ENCODE measurements at places on chromosomes 7 and 10. TPM values are rescaled to one million over a fixed set of nuclear protein-coding genes. Genes with fewer than 3 reads are reported as not detected.

- no peaks in the 10 kb centered on the region for H3K27me3 ChIP-seq
- no peak overlapping the region for H3K27ac ChIP-seq
- no peak for DNase-seq
- H3K4me3 ChIP-seq = no peak overlapping the region
- H3K4me1 ChIP-seq = no peaks in the 10 kb centered on the region
These were observed 29.9 kb upstream of the HBP1 start for GRCh38 chr7:107138696-107139420.

DNA sequence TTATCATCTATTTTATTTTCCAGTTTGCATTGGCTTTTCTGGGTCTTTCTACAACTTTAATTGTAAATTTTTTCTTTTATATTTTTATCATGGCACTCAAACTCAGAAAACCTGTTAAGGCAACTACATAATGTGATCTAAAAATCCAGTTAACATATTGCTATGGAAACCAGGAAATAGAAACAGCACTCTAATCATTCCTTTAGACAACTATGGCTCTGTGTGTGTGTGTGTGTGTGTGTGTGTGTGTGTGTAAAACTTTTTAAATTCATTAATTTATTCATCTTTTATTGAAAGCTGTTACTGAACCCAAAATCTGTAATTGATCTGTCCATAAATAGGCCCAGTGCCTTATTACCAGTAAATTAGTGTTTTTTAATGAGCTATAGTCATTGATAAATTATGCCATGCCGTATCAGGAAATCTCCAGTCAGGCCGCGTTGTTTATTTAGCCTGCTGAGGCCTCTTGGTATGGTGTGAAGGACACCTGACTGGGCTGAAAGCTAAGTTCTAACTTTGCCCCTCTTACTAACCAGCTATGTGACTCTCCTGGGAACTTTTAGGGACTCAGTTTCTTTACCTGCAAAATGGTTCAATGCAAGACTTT, 1.5 kb upstream of the MET start:
- H3K4me3 ChIP-seq = no peak overlapping the region
- DNase-seq = no peak

DNA sequence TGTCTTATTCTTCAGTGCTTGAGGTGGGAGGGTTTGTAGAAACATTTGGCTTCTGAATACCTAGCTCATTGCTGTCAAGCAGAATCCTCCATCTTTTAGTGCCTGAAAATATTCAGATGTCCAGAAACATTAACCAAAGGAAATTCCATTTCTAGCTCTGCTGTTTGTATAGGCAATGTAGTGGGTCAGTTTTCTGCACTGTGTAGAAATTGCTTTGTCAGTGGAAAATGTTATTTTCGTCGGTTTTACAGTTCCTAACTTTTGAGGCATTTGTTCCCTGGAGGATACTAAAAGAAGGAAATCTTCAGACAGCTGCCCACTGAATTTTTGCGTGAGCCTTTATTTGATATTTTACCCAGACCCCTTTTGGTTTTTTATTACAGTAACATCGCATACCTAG, 143.4 kb downstream of the TPST1 start:
- no peak overlapping the region for H3K27ac ChIP-seq
- no peak overlapping the region for H3K4me3 ChIP-seq
- no peaks in the 10 kb centered on the region for H3K36me3 ChIP-seq
- H3K4me1 ChIP-seq = no peaks in the 10 kb centered on the region
- no peak for DNase-seq

CRCP gene
- 29.2 TPM for total RNA-seq

MYPN gene
- total RNA-seq = not detected

All from H1 (cell line).